ENCODE measurements at places on chromosomes 5 and 9. TPM values are rescaled to one million over a fixed set of nuclear protein-coding genes. Genes with fewer than 3 reads are reported as not detected.

DNA sequence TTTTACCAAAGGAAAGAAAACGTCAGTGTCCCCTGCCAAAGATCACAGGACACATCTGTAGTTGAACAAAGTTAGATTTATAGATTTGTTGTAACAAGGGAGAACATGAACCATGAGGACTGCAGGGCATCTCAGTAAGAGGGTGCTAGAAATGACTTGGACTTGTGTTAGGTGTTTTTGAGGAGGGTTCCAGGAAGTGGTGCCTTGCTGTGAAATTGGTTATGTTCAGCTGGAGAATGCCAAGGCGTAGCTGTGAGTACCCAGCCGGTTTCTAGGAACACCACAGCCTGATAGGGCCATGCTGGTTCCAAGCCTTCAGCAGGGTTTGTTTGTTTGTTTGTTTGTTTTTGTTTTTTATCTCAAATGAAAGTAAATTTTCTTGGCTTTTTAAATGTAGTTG is 5.3 kb downstream of the SPEF2 start:
- DNase-seq, result no peak

DNA sequence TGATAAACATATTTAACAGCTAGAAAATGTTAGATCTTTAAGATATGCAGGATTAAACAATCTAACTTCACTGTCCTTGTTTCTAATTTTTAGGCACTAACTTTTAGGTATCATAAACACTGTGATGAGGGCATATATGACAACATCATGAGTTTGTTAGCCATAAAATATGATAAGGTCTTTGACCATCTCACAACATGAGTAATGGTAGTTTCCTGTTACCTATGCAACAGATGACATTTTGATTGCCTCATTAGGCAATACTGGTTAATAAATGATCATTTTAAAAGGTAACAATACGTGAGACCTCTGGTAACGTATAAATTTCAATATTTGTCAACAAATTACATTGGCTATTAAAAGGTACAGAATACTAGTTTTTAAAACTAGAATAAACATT is 613.5 kb downstream of the PDE4D start:
- no peak for DNase-seq

- peak; percentile 49 for DNase-seq
These were observed 4.8 kb upstream of the NOTCH1 start for GRCh38 chr9:136550439-136551289.

GRCh38 chr5:41524174-41524573 is 13.8 kb upstream of the PLCXD3 start:
- DNase-seq, result no peak

CCNI2 gene
- not detected for total RNA-seq

DNA sequence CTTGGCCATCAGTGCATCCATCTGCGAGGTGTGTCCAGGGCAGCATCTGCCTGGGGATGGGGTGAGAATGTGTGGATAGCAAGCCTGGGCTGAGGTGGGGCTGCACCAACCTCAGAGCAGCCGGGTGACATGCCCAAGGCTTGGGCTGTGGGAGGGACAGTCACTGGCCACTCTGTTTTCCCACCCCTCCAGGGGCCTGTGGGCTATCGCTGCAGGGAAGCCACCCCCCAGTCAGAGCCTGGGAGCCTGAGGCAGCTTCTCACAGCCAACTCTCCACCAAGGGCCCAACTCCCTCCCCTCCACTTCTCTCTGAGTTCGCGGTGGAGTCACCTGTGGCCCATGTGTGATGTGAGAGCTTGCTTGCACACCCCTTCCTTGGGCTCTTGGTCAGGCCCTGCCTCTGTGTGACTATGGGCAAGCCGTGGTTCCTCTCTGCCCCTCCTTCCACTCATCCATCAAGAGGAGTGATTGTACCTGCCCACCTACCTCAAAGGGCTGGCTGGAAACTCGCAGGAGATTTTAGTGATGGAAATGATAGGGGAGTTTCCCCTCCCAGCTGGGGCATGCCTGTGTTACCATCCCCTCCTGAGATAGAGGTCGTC is 54.8 kb downstream of the DAB2IP start:
- DNase-seq, result no peak

DNA sequence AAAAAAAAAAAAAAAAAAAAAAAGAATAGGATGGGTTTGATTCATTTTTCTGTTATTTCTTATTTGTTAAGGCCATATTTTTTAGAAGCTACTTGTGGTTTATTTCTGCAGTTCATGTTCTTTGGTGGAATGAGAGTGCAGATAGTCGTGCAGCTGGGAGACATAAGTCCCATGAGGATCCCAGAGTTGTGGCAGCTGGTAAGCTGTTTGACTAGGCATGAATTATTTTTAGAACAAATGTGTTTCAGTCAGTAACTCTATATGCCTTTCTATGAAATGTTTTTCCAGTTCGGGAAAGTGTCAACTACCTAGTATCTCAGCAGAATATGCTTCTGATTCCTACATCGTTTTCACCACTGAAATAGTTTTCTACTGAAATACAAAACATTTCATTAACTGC is 5.0 kb upstream of the NIPSNAP3B start:
- no peak for DNase-seq

DNA sequence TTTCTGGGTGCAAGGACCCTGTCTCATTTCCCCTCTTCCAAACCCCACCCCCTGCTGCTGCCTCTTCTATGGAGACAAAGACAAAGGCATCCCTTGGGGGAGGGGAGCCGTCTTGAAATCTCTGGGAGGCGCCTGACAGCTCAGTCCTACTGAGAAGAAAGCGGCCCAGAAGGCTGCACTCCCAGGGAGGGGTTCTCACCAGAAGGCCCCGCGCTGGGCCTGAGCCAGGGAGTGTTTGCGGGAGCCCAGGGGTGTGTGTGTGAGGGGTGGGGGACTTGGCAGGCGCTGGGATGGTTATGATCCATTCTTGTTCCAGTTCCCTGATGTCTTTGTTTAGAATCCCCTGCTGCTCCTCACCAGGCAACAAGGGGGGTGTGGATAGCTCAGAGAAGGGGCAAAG is 45.7 kb upstream of the ALDH1B1 start:
- no peak for DNase-seq

FAM200C gene
- 4.8 TPM for total RNA-seq

INSL6 gene
- total RNA-seq, result not detected

GRCh38 chr5:25955337-25955736 is 1083.0 kb downstream of the CDH9 start:
- no peak for DNase-seq

DNA sequence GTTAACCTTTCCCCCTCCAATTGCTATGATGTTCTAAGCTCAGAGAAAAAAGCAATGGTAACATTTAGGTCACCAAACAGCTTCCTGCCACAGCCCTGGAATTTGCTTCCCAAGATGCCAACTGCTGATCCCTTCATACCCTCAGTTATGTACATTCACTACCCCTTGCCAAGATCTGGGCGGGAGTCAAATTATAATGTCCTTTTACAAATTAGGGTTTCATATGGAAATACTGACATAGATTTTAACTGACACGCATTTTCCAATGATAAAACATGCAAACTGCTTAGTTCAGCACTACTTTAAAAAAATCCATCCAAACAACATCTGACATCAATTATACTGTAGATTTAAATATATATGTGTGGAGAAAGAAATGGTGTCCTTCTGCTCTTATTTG is 5.0 kb downstream of the LOX start:
- DNase-seq, result no peak

APBB3 gene
- total RNA-seq, result 41.0 TPM

- peak; percentile 10 for DNase-seq
These were observed 171.2 kb downstream of the CWC27 start for GRCh38 chr5:64939772-64940510.

GRCh38 chr9:28163619-28164018 is 590.3 kb upstream of the C9orf72 start:
- no peak for DNase-seq

DNA sequence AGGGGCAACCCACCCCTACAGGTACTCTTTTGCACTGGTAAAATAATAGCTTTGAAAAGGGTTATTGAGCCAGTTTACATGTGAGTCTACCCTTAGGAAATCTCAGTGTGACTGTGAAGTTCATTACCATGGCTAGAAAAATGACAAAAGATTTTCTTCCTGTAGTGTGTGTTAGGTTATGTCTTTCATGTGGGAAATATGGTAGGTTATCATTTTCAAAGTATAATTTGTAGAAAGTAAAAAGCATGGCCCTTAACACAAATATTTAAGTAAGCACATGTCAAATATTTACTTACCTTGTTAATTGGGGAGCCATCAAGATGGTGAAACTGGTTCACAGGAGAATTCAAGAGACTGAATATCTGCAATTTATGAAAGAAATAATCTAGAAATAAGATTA is 37.3 kb upstream of the PLPP1 start:
- DNase-seq, result no peak

TAF11L5 gene
- total RNA-seq, result not detected
